Activated T-cell treated with anti-CD3 and anti-CD28 coated beads, Interleukin-2, amount 50 U/mL, for 48 hours (primary cell): ENCODE measurements at places on chromosomes 13 and 19.
A peak's percentile ranks its signal among the peaks of the same experiment; 100 is the strongest.

- DNase-seq = no peak
Observed at GRCh38 chr13:80074143-80074752, 266.7 kb downstream of the SPRY2 start.

GRCh38 chr13:22463089-22463488 is 717.7 kb upstream of the SGCG start:
- no peak for DNase-seq

DNA sequence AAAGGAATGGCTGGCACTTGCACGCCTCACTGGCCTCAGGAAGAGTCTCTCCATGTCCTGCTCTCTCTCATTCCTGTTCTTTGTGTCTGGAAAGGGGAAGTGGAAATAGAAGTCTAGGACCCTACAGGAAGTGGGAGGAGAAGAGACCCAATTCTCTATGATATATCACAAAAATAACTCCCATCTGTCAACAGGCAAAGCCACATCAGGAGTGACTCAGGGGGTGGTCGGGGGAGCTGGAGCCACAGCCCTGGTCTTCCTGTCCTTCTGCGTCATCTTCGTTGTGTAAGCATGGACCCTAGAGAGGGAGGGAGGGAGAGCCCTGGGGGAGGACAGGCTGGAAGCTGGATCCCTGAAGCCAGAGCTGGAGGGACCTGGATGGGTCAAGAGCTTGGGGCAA is 3.0 kb downstream of the SIGLEC9 start:
- peak; percentile 45 for DNase-seq

DNA sequence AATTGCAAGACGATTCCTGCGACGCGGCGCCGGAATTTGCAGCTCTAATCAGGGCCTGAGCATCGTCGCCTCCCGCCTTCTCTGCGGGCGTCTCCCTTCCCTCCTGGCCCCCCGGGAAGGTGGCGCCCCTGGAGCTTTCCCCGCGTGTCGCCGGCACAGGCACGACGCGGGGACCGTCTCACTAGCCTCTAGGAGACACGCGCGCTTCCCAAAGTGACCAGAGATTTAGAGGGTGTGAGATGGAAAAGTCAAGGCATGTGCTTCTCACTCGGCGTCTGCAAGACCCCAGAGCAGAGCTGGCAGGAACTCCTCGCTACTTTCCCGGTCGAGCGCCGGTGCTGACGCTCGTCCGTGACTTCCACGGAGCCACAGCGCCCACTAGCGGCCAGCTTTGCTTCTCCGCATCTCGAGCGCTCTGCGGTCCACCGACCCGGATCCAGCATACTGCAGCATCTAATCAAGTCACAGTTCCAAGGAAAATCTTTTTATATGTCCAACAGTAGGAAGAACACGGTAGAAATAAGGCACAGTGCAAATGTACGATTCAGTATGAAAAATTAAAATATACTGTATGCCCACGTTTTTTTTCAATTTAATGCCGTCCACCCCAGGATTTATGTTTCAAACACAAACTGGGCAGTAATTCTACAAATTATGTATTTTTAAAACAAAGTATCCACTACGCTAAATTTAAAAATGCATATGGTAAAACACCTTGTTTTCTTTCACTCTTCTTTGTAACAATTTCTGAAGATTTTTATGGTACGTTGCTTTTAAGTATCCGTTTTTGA is 977 bp upstream of the EFNB2 start:
- peak; percentile 90 for DNase-seq

DNA sequence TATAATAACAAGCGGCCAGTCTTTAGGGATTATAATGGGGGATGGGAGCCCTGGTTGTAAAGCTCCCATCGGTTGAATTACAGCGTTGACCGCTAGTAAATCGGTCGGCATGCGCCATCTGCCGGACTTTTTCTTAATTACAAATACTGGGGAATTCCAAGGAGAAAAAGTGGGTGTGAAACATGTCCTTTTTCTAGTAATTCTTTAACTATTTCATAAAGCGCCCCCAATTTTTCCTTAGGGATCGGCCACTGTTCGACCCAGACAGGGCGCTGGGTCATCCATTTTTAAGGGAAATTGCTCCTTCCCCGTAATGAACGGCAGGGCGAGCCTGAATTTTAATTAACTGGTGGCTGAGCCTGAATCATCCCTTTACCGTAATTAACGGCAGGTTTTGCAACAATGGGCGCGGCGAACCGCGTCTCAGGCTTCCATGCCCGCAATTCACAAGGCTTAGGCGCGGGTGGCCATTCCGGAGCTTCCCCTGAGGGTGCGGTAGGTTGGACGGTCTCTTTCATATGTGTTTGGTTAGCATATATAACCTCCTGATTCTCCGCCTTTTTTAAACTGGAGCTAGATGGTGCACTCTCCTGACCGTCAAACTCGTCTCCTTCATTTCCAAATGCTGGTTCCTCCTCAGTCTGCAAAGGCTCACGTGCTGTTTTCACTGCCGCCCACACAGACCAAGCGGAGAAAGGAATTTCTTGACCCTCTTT is 30.2 kb upstream of the EVI5L start:
- DNase-seq = peak; percentile 73
